ENCODE measurements at places on chromosomes 2 and 18. TPM values are rescaled to one million over a fixed set of nuclear protein-coding genes. Genes with fewer than 3 reads are reported as not detected.

The CHRNG gene
- not detected for polyA plus RNA-seq

The KCNF1 gene
- not detected for polyA plus RNA-seq

The REG3G gene
- polyA plus RNA-seq: 0.12 TPM

The ABCG5 gene
- polyA plus RNA-seq: 0.10 TPM

The FOXD4L1 gene
- polyA plus RNA-seq: not detected

- no peak for DNase-seq
Observed at GRCh38 chr2:181853696-181854095, 37.8 kb upstream of the ITPRID2 start.

- DNase-seq: no peak
Observed at GRCh38 chr2:103327386-103327785, 565.6 kb downstream of the TMEM182 start.

DNA sequence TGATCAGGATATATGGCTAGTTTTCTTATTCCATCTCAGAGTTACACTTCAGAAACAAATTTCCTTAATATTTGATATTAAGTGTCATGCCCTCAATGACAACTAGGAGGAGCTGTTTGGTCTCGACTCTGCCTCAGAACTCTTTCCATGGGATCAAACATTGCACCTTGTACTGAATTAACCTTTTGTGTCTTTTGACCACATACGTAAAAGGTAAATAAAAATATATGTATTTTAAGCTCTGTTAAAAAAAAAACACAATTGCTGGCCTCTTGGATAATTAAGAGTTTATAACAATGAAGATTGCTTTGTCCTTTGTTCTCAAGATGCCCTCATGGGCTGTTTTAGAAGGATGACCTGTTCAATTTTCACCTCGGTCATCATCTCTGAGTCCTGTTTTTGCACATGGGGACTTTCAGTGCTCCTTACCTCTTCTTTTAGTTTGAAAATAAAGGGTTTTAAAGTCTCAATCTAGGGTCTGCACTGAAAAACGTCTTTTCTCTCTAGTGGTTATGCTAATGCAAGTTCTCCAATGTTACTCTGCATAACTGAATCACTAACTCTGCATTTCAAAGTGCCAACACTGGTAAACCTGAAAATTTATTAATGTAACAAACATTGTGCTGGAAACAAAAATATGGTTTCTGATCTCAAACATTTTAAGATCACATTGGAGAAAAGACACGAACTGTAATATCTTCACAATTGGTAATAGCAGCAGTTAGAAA, 18.8 kb upstream of the FN1 start:
- DNase-seq: no peak

- DNase-seq: no peak
Observed at GRCh38 chr18:51881394-51881793, 458.6 kb upstream of the DCC start.

DNA sequence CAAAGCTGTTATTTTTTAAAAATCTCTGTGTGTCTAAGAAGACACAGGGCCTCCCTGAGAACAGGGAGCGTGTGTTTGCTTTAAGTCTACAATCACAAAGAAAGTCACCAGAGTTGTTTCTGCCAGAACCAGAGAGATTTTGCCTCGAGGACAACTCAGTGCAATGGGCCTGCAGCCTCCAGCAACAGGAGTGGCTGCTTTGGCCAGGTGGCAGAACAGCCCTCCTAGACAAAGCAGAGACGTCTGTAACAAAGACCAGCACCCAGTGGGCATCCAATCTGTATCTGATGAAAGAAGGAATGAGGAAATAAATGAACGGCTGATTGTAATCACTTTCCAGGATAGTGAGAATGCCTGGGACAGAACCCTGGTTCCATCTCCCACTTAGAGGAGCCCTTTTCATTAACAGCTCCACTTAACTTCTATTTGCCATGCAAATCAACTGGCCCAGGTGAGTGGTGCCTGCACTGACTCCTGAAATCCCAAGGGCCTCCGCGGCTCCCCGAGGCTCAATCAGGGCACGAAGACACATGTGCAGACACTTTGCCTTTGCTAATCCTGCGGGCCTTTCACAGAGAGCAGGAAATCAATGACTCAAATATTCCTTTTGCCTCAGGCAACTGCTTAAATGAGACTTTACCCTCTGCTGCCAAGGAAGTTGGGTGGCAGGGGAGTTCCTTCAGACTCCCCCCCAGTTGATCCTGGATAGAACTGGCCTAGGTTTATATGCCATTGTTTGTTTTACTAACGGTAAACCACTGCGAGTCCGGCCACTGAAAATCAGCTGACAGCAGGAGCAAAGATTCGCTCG, 146.5 kb downstream of the CABLES1 start:
- DNase-seq: peak; percentile 17

DNA sequence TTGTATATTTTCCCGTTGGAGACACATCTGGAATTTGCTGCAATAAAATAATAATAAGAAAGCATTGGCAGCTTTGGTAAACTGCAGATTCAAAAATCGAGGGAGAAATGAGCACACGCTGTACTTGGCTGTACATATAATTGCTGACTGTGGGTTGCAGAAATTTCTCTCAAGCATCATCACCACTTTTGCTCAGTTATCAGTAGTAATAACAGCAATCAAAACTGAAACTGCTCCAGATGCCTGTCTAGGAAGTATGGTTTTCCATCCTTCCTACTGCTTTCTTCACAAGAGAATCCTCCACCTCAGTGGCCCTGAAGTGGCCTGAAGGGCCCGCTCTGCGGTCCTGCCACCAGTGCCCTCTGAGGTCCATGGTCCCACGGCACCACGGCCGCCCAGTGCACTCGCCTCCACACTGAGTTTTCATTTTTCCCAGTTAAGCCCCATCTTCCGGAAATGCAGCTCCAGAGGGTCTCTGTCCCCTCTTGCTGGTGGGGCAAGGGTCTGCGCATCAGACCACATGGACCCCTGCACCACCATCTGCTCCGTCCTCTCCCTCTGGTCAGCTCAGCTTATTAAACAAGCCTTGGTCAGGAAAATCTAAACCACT, 3.9 kb downstream of the DUSP28 start:
- peak; percentile 32 for DNase-seq

DNA sequence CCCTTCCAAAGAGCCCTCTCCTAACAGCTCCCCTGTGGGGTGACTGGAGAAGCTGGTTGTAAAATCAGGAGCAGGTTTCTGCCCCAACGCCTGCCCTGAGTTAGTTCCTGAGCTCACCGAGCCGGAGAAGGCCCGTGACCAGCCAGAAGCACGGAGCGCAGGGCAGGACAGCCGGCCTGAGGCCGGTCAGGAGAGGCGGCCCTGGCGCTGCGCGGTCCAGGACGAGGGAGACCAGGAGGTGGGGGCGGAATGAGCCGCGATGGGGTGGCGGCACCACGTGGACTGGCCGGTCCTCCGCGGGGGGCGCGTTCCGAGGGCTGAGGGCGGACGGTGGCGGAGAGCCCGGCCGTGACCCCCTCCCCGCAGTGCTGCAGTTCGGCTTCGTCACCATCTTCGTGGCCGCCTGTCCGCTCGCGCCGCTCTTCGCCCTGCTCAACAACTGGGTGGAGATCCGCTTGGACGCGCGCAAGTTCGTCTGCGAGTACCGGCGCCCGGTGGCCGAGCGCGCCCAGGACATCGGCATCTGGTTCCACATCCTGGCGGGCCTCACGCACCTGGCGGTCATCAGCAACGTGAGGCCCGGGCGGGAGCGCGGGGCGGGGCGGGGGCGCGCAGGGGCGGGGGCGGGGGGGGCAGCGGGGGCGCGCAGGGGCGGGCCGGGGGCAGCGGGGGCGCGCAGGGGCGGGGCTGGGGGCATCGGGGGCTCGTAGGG, 29.0 kb downstream of the ANO7 start:
- peak; percentile 87 for DNase-seq

DNA sequence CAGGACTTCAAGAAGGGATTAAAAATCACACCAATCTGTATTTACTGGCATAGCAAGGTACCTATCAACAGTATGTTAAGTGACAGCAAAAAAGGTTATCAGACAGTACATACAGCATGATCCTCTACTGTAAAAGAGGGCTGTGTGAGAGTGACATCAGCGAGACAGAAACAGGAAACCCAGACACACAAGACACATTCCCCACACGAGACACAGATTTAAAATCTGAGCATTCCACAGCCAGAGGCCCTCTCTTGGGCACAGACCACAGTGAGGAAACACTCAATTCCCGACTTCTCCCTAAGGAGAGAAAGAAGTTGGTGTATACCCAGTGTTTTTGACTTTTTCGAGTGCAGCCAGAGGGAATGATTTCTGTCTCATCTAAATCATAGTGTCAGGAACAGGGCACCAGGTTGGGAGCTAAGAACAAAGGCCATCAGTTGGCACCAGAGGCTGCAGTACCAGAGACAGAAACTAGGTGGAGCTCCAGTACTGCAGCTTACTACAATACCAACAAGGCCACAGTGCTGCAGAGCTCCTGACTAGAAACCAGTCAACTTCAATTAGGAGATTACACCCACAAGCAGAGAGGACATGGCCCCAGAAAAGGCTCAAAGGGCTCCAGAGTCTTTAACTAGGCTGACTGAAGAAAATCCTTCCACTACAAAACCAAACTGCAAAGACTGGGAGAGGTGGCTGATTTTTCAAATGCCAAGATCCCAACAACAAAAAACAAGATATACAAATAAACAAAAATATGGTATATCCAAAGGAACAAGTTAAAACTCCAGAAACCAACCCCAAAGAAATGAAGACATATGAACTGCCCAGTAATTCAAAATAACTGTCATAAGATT, 41.0 kb downstream of the UNC50 start:
- peak; percentile 86 for DNase-seq

- no peak for DNase-seq
Observed at GRCh38 chr2:108594982-108595464, 60.8 kb downstream of the LIMS1 start.

- no peak for DNase-seq
Observed at GRCh38 chr2:85156153-85156552, 23.0 kb downstream of the TCF7L1 start.

DNA sequence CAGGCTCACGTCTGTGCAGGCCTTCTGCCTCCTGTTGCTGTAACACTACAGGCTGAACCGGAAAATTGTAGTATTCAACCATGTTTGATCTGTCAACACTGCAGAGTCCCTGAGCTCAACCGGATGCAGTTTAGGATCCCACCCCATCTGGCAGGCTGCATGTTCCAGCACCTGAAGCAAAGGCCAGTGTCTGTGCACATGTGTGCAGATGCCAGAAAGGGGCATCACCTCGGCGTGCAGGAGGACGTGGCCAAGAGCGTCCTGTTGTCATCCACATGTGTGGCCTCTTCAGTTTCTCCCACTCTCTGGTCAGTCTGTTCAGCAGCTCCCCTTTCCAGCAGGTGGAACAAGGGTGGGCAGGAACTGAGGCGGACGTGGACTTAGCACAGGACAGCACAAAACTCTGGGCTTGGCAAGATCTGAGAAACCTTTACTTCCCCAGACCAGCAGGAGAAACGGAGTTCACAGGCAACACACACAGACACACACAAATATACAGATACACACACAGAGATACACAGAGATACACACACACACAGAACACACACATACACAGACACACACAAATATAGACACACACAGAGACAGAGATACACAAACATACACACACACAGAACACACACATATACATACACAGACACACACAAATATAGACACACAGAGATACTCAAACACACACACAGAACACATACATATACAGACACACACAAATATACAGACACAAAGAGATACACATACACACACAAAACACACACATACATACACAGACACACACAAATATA, 111.3 kb downstream of the NDUFA10 start:
- no peak for DNase-seq

DNA sequence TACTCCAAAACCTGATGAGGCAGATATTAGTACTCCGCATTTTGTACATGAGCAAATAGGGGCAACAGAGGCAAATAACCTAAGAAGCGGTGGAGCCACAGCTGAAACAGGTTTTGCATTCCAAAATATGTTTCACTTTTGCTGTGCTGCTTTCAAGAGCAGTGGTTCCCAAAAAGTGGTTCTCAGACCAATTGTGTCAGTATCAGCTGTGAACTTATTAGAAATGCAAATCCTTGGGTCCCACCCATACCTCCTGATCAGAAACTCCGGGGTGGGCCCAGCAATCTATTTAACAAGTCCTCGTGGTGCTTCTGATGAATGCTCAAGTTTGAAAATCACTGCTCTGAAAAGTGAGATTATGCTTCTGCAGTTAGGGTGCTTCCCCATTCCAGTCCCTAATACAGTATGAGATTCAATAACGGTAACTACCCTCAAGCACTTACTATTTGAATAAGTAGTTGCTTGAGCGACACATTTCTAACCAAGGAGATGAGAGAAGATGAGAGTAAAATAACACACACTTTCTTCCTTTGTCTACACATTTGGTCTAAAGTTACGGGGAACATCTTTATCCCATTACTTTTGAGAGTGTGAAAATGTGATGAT, 17.8 kb upstream of the TCF4 start:
- DNase-seq: no peak

DNA sequence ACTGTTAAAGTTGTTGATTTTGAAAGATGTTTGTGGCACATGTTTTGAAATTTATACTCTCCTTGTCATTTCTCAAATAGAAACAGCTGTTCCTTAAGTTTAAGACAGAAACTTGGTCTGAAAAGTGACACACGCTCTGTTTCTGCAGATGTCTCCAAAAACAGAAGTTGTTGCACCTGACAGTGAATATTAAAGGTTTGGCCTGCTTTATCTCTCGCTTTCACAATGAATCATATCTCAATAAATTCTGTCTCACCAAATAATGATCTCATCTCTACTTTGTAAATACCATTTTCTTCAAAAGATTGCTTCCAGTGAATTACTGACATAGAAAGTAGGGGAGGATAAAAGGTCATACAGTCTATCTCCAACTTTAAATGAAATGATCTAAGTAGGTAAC, 294.9 kb upstream of the SYT4 start:
- DNase-seq: no peak

Data from sigmoid colon (tissue), 7 donors.